Heart right ventricle (tissue), 16 donors: ENCODE measurements at places on chromosomes 2 and 18. TPM values are rescaled to one million over a fixed set of nuclear protein-coding genes. Genes with fewer than 3 reads are reported as not detected.

GRCh38 chr2:10400978-10401951, 46.9 kb downstream of the ODC1 start:
- peak; percentile 46 for DNase-seq

CFAP221 gene
- 2.5 TPM for total RNA-seq

DNA sequence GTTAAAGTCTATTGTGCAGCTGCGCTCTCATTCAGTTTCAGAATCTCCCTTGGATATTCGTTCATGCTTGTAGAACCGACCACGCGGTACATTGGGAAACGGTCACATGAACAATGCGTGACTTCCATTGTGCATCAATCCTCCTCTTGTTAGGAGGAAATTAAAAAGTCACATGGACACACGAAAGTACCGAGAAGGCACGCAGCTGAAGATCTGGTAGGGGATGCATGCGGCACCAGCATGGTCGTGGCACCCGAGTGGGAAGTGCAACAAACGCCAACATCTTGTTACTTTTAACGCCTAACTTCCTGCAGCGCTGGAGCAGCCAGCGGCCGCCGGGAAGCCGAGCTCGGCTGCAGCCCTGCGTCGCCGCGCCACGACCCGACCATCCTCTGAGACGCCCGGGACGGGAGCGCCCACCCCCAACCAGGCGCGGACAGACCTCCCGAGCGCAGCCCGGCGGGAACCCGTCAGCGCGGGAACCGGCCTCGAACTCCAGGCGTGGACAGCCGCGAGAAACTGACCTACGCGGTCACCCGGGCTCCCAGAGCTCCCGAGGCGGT, 412 bp downstream of the OSBPL1A start:
- DNase-seq = peak; percentile 40

ANKRD62 gene
- not detected for total RNA-seq

GRCh38 chr2:45857867-45858520, 206.5 kb downstream of the PRKCE start:
- DNase-seq = no peak

GRCh38 chr18:24443870-24444269, 16.6 kb upstream of the HRH4 start:
- no peak for DNase-seq
